PC-9 (cell line): ENCODE measurements at places on chromosomes 16 and 17.

DNA sequence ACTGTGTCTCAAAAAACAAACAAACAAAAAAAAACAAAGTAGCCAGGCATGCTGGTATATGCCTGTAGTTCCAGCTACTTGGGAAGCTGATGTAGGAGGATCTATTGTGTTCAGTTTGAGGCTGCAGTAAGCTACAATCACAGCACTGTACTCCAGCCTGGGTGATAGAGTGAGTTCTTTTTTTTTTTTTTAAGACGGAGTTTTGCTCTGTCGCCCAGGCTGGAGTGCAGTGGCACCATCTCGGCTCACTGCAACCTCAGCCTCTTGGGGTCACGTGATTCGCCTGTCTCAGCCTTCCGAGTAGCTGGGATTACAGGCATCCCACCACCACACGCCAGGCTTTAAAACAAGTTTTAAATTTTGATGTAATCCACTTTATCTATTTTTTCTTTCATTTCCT, 80.2 kb upstream of the STAC2 start:
- DNase-seq = no peak

GRCh38 chr16:75566040-75566757, at the start of gene GABARAPL2:
TSS of gene GABARAPL2 (plus strand) at chr16:75566379. CDS start at chr16:75566487, 108 bp downstream.
- peak; percentile 82 for DNase-seq

DNA sequence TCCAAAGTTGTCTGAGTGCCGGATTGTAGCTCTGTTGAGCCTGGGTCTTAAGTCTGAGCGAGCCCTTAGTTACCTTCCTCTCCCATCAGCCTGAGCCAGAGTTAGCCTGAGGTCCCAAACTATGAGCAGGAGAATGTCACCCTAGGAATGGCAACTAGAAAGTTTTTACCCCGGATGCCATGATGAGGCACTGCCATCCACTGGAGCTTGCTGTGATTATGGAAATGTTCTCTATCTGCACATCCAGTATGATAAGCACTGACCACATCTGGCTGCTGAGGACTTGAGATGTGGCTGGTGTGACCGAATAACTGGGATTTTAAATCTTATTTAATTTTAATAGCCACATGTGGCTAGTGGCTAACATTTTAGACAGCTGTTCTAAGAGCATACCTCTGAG, 550.0 kb downstream of the CDH13 start:
- no peak for DNase-seq

GRCh38 chr16:74999219-74999608, 390 bp downstream of the ZNRF1 start:
- no peak for DNase-seq

- no peak for DNase-seq
Measured at GRCh38 chr17:17359271-17359670, 56.1 kb downstream of the NT5M start.

DNA sequence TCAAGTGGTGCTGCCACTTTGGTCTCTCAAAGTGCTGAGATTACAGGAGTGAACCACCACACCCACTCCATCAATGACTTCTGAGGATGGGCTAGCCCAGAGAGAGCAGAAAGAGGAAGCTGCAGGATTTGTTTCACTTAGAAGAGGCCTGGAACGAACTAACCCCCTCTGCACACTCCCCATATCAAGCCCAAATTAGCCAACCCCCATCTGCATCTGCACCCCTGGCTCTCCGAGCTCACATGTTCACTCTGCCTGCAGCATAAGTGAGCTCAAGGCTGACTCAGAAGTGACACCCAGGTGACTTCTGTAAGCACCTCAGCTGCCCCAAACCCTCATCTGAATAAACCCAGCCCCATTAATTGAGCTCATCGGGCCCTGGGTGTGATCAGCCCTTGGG, 4.8 kb downstream of the SCNN1G start:
- no peak for DNase-seq
